Stimulated activated CD4-positive, alpha-beta T cell treated with anti-CD3 and anti-CD28 coated beads, Interleukin-15, amount 100 ng/mL, for 1 hour (primary cell): ENCODE measurements at places on chromosomes 3 and 15.

GRCh38 chr3:48694610-48695392, 9.1 kb upstream of the NCKIPSD start:
- DNase-seq: no peak

DNA sequence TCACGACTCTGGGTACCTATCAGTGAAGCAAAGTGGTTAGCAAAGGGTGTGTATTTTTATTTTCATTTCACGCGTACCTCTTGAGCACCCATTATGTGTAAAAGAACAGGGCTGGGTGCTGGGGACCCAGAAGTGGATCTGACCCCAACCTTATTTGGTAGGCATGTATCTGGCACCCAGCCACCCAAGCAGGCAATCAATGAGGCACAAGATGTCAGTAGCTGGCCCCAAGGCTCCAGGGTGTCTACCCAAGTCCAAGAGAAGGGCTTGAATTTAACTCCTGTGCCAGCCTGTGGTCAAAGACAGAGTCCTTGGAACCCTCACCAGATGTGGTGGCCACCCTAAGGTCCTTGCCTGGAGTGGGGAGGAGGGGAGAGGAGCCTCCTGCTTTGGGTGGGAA, 5.7 kb downstream of the PLEKHO2 start:
- DNase-seq: no peak

- no peak for DNase-seq
Observed at GRCh38 chr3:96961576-96961975, 147.2 kb downstream of the EPHA6 start.

- DNase-seq: no peak
Observed at GRCh38 chr3:98743071-98743470, 20.1 kb upstream of the ST3GAL6 start.

DNA sequence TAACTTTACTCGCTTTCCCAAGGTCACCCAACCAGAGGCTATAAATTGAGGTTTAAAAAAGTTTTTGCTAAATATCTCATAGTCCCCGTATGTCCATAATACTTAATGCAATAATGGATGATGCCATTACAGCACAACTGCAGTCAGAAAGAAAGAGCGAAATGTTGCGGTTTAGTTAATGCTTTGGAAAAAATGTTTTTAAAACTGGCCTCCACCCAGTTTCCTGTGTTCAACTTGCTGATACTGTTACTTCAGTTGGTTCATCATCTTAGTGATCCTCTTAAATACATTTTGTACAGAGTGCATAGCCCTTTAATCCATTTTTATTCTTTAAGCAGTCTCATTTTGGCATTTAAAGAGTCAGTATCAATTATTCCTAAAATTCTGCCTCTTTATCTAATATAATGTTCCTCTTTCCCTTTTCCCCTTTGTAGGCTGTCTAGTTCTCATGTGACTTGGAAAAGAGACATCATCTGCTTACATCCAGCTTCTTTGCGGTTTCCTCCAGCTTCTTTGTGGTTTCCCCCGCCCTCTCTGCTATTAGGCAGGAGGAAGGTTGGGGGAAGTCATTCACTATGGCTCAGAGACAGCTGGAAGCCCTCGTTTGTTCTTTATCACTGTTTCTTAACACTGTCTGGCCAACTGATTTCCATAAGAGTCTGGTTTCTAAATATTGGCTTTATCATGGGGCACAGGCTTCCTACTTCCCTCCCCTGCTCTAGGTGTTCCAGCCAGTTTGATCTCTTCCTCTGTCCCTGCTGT, 154.3 kb downstream of the GOLIM4 start:
- no peak for DNase-seq

DNA sequence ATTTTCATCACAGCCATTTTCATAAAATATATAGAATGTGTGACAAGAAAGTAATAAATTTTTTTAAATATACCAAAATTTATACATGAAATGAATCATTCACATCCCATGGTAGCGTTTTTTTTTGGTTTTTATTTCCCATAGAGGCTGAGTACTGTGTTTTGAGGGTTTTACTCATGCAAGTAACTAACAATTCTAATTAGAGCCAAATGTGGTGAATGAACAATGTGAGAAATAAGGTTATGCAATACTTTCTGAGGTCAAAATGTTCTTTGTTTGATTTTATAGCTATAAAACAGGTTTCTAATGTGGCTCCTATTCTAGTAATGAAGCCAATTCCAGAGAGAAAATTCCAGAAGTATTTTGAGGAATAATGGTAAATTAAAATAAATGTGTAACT, 386.8 kb downstream of the TBC1D5 start:
- DNase-seq: no peak

DNA sequence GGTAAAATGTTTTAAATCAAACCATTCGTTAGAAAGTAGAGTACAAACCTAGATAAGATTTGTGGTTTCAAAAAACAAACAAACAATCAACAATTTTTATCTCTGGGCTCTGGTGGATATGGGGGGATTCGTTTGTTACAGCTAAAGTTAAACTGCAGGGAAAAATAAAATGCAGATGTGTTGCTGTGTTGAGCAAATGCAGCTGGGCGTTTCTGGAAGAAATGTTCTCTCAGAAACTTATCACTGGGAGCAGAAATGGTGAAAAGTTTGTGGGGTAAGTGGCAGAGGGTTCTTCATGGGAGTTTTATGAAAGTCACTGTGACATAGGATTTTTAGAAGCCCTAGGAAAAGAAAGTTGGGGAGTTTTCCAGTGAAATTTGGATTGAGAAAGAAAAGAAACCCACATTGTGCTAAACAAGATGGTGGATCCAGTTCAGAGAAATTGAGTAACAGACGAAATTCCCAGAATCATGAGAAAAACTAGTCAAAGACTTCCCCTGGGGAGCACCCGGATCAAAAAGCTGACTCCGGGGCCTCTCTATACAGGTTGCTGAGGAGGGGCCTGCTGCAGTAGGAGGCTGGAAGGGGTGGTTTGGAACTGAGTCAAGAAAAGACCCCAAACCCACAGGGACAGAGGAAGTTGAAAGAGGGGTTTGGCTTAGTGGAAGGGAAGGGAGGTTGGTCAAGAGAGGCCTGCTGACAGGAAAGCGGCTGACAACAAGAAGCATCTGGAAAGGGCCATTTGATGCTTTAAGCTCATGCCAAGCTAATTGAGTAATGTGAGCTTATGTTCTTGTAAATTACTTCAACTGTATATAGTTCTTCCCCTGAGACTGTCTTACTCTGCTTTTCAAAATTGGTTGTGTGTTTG, 108.7 kb downstream of the RARB start:
- DNase-seq: no peak

DNA sequence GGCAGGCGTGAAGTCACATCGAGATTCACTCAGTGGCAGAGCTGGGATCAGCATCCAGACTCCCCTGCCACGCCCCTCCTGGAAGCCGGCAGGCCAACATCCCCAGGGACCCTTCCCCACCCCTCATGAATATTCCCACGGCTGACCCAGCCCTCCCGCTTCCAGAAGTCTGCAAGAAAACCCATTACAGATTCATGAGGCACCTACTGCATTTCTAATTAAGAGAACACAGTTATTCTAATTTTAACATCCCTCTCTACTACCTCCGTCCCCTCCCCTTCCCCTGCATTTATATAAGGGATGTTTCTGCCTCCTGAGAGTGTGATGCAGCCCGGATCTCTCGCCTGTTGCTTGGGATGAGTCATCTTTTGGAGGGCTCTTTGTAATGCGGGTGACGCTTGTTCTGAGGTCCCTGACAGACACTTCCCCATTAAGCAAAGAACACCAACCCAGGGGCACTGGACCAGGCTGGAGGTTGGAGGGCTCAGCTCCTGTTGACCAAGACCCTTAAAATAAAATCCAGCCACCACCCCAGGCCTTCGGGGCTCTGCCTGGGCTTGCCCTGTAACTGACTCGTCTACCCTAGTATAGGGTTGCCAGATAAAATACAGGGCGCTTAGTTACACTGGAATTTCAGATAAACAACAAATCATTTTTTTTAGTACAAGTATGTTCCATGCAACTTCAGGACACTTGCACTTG, 118.7 kb downstream of the NUP210 start:
- no peak for DNase-seq

DNA sequence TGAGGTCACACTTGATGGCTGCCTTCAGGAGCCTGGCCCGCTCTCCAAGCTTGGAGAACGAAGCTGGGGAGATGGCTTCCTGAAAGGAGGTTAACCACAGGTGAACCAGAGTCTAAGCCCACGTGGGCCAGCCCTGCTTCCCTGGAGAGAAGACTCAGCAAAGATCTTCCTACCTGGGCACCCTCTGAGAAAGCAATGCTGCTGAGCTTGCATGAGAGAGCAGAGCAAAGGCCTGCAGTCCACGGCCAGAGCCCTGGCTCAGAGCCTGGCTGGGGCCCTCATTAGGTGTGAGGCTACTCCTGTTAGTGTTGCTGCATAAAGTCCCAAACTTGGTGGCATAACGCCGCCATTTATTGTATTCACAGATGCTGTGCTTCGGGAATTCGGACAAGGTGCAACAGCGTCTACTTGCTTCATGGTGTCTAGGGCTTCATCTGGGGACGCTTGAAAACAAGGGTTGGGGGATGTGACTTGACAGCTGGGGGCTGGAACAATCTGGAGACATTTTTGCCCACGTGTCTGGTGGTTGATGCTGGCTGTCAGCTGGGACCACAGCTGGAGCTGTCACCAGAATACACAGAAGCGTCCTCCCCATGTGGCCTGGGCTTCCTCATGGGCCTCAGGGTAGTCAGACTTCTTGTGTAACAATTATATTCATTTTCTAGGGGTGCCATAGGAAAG, 87.9 kb upstream of the MEF2A start:
- no peak for DNase-seq

- DNase-seq: no peak
Observed at GRCh38 chr3:173403376-173403775, 5.8 kb downstream of the NLGN1 start.

DNA sequence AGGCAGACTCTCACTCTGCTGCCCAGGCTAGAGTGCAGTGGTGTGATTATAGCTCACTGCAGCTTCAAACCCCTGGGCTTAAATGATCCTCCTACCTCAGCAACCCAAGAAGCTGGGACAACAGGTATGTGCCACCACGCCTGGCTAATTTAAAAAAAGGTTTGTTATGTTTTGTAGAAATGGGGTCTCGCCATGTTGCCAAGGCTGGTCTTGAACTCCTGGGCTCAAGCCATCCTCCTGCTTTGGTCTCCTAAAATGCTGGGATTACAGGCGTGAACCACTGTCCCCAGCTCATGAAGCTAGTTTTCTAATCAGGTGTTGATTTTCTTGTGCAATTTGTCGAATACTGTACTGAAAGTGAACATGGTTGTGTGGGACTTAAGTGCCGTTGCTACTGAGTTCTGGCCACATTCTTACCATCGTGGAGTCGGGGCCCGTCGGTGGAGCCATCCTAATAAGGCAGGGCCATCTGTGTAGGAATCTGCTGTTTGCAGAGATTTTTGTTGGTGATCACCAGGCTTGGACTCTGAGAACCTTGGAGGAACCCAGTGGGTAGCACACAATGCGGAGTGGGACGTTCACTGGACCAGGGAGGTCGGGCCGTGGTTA, 193.2 kb downstream of the GOLGA6L6 start:
- no peak for DNase-seq

DNA sequence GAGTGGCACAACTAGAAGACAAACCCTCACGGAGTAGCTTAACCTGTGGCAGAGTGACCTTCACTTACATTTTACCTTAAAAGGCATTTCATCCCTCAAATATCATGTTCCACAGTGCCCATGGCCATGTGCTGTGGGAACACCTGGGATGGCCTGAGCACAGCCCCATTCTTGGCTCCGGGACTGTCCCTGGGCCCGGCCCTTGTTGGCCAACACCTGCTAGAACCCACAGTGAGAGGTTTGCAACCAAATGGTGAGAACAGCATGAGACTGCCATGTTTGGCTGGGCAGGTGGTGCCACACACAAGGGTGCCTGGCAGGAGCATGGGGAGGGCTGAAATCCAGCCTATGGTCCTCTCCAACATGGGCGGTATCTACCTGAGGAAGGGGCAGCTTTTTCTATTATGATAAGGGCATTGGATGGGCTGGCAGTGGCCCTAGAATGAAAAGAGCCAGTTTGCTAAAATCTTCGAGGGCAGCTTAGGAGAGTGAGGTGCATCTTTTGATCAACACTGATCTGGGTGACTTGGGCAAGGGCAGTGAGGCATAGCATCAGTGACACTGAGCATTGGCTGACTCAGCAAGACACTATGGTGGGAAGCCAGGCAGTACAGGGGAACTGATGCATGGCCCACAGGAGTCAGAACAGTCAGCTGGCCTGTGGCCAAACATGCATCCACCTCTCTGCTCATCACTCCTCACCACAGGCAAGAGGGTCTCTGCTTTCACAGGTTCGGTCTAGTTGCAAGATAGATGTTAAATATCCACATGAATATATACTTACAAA, 53.9 kb downstream of the SYNM start:
- no peak for DNase-seq

DNA sequence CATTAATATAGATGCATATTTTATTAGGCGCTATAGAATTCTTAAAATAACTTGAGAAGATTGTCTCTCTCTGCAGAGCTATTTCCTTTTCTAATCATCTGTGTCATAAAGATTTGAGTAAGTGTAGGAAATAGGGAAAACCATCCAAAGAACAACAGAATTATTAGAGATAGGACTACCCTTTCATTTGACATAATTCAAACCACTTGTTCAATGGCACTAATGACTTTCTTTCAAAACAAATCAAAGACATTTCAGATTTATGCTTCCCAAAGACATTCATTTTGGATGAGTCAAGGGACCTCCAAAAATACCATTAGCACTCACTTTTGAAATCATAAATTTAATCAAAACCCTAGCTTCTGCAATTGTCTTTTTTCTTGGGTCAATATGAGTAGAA, 29.5 kb downstream of the PRICKLE2 start:
- DNase-seq: no peak

- DNase-seq: no peak
Observed at GRCh38 chr3:69868841-69869420, 129.7 kb downstream of the MITF start.

DNA sequence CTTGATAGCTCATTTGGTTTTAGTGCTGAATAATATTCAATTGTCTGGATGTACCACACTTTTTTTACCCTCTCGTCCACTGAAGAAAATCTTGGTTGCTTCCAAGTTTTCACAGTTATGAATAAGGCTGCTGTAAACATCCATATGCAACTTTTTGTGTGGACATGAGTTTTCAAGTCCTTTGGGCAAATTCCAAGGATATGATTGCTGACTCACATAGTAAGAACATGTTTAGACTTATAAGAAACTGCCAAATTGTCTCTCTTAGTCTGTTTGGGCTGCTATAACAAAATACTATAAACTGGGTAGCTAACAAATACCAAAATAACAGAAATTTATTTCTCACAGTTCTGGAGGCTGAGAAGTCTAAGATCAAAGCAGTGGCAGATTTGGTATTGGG, 59.5 kb upstream of the TNFSF10 start:
- DNase-seq: no peak

DNA sequence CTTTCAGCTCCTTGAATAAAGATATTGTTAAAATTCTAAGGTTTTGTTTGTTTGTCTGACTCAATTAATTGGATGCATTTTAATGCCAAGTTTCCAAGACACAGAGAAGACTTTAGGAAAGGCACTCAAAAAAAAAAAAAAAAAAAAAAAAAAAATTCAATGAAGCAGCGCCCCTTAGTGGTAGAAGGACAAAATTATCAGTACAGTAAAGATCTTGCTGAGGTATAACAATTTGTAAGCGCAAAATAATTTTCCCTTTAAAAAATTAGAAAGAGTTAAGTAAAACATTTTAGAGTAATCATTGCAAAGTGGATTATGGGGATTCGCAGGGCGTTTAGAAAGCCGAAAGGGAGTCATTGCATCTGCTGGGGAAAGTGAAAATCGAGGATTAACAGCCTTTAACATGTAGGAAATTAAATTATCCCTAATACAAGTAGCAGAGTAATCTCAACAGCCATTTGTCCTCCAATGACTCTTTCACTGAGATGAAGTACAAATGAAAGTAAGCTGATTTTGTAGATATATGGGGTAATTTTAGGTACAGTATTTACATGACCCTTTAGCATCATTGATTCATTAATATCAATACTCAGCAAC, 5.8 kb upstream of the DIS3L start:
- DNase-seq: no peak

- DNase-seq: no peak
Observed at GRCh38 chr15:96217983-96218382, 112.5 kb upstream of the NR2F2 start.
